ENCODE measurements at places on chromosomes 6 and 20.

GRCh38 chr6:124829822-124830221 is 132.4 kb upstream of the RNF217 start:
- DNase-seq, result no peak

DNA sequence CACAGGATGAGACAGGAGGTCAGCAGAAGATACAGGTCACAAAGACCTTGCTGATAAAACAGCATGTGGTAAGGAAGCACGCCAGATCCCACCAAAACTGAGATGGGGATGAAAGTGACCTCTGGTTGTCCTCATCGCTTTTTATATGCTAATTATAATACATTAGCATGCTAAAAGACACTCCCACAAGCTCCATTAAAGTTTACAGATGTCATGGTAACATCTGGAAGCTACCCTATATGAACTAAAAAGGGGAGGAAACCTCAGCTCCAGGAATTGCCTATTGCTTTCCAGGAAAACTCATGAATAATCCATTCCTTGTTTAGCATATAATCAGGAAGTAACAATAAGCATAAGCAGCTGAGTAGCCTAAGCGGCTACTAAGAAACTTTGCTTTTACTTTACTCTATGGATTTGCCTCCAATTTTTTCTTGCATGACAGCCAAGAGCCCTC is 8.4 kb upstream of the RIN2 start:
- no peak for DNase-seq

GRCh38 chr6:119459207-119459974 is 109.8 kb upstream of the MAN1A1 start:
- no peak for DNase-seq

GRCh38 chr6:71138376-71138775 is 150.2 kb upstream of the OGFRL1 start:
- DNase-seq, result no peak

DNA sequence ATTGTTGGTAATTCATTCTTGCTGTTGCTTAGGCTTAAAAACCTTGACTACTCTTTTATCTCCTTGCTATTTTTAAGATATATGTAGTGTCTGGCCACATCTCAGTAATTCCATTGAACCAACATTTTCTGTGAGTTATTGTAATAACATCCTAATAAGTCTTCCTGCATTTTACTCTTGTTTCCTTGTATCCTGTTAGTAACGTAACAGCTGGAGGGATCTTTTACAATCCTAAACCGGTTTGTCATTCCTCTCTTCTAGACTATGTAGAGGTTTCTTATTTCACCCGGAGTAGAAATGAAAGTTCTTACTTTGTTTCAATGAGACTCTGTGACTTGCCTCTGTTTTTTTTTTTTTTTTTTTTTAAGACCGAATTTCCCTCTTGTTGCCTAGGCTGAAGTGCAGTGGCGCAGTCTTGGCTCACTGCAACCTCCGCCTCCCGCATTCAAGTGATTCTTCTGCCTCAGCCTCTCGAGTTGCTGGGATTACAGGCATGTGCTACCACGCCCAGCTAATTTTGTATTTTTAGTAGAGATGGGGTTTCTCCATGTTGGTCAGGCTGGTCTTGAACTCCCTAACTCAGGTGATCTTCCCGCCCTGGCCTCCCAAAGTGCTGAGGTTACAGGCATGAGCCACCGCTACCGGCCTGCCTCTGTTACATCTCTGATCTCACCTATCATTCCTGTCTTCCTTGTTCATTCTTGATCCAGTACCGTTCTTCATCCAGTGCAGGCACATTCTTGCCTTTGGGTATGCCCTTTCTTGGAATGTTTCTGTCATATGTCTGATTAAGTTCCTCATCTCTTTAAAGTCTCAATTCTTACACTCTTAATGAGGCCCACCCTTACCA is 44.7 kb downstream of the NCOA3 start:
- DNase-seq, result no peak

GRCh38 chr6:155415953-155416352 is 39.7 kb downstream of the NOX3 start:
- no peak for DNase-seq

- DNase-seq, result no peak
Measured at GRCh38 chr6:102907181-102907580, 1513.7 kb downstream of the GRIK2 start.

- DNase-seq, result no peak
Measured at GRCh38 chr20:21396599-21397340, 556 bp downstream of the NKX2-4 start.

DNA sequence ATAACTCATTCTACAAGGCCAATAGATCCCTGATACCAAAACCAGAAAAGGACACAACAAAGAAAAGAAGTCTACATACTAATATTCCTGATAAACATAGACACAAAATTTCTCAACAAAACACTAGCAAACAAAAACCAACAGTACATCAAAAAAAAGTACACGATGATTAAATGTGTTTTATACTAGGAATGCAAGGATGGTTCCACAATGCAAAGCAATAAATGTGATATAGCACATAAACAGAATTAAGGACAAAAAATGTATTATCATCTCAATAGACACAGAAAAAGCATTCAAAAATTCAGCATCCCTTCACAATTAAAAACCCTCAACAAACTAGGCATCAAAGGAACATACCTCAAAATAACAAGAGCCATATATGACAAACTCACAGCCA is 23.2 kb downstream of the TREM1 start:
- DNase-seq, result no peak

DNA sequence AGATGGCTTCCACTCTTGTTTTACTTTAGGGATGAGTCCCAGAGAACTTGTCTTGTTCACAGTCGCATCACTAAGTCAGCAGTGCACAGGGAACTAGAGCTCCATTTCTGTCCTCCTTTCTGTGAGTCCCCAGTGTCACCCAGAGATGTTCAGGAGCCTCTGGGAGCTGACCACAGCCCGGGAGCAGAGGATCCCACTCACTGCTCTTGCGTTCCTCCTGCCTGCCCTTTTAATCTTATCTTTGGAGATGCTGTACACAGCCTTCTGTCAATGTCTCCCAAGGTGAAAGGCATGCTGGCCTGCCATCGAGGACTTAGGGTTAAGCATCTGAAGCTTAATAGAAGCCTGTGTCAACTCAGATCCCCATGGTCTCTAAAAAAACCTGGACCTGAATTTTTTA is 71.2 kb downstream of the IGF2R start:
- DNase-seq, result no peak

GRCh38 chr20:22986601-22987000 is 48.5 kb upstream of the SSTR4 start:
- no peak for DNase-seq

DNA sequence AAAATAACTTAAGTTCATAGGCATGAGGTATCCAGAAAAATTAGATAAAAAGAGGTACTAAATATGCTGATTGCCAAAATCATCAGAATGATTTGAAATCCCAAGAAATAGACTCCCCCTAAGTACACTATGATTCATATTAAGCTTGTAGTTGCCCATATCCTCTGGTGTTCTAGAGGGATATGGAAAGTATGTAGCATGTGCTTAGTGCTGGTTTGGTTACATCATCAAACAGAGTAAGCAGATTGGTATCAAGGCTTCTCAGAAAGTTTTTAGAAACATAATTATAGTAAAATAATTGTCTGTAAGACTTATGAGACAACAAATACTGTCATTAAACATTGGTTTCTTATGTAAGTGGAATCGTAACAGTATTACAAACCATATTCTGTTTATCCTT is 166.4 kb downstream of the FAXC start:
- DNase-seq, result no peak

DNA sequence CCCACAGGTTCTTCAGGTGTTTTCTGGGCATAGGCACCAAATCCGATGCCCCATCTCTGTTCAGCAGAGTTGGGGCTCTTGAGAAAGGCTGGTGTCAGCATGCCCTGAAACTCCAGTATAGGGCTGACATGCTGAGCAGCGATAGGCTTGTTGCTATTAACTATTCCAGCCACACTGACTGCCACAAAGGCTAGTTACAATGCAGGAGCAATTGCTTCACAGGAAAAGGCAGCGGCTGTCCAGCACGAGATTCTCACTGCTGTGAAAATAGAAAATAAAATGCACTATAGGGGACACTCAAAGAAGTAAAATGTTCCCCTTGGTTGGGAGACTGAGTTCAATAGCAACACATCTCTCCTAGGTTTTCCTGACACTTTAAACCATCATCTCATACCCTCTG is 112.4 kb downstream of the BFSP1 start:
- no peak for DNase-seq

DNA sequence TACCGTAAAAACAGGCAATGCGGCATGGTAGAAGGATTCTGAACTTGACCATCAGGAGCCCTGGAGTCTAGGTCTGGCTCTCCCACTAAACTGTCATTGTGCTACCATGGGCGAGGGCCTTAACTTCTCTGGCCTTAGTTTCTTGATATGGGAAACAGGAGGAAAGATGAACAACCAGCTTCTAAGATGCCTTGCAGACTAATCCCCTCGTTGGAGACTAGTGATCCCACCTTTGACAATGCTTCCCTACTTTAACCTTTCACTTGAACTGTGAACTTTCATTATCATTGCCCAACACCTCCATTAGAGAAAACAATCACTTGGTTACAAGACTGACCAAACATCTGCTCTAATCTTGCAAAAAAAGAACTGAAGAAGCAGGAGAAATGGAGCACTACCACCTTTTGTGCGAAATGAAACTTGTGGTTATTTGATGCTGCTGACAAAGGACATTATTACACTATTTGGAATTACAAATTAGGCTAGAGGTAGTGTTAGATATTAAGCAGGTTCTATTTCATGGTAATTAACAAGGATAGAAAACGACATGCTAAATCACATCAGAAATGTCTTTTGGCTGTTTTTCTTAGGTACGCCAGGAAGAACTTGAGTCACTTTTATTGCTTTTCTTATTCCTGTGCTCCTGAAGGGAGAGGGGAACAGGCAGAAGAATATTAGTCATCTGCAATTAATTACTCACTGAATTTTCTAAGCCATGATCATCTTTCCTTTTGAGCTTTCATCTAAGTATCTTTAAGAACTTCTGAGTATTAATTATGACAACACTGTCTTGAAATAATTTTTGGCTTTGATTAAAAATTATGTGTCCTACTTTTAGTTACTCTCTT is 39.1 kb upstream of the ARHGAP18 start:
- no peak for DNase-seq

DNA sequence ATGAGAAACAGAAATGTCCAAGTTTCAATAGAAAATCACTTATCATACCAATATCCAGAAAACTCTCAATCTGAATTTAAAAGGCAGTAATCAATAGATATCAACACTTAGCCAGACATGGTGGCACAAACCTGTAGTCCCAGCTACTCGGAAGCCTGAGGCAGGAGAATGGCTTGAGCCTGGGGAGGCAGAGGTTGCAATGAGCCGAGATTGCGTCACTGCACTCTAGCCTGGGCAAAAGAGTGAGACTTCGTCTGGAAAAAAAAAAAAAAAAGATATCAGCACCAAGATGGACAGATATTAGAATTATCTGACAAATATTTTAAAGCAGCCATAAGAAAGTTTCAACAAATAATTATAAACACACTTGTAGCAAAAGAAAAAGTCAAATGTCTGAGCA is 47.0 kb downstream of the TCP11 start:
- DNase-seq, result no peak

GRCh38 chr6:52611833-52612232 is 35.0 kb upstream of the TRAM2 start:
- no peak for DNase-seq

DNA sequence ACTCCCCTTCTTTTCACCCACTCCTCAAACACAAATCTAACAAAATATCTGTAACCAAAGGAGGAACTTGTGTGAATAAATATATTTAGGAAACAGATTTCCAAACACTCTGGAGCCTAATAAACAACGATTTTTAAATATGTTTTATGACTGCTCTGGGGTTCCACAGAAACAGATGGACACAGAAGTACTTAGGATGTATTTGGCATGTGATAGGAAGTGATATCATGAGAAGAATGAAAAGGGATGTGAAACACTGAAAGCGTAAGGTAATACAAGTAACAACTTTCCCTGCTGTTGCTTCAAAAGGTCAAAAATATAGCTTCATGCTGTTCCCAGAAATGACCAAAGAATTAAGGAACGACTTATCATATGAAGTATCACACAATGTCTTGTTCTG is 26.1 kb upstream of the ENPP1 start:
- no peak for DNase-seq

DNA sequence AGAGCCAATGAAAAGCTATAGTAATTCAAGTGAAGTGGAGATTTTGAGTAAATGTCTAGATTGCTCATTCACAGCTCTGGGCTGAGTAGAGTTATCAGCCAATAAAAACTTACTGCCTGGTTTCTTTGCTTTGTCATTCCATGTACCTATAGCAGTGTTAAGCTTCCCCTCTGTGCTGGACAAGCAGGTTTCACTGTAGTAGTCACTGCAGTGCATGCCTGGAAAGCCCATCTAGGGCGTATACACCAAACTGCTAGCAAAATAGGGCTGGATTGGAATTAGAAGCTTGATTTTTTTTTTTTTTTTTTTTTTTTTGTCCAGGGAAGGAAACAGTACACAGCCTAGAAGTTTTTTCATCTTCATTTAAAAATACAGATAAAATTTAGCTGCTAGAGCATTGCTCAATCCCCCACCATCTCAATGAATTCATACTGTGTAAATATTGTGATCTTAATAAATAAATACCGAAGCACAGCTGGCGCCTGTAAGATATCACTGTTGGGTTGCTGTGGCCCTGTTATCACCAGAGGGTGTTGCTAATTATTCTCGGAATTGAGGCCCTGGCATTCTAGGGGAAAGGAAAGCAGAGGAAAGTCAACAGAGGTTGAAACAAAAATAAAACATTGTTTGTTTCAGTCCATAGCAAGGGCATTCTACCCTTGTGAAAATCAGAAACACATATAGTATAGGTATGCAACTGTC is 968.5 kb upstream of the GJE1 start:
- no peak for DNase-seq

GRCh38 chr6:53244958-53245357 is 96.3 kb upstream of the GCM1 start:
- peak; percentile 17 for DNase-seq

DNA sequence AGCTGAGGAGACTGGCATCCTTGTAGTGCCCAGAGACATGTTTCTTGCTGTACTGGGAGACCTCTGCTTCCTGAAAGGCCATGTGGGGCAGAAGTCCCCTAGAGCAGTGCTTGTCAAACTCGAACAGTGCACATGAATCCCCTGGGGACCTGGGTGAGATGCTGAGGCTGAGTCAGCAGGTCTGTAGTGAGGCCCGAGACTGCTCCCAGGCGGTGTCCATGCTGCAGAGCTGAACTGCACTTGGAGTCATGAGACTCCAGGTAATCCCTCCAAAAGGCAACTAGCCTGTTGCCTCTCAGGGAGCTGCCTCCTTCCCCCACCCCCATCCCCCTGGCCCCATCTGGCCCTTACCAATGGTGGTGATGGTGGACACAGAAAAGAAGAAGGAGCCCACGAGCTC is 3.7 kb downstream of the KCNK17 start:
- DNase-seq, result no peak

- no peak for DNase-seq
Measured at GRCh38 chr6:128259029-128259724, 261.2 kb downstream of the PTPRK start.
